ENCODE measurements at places on chromosomes 6 and 20. TPM values are rescaled to one million over a fixed set of nuclear protein-coding genes. Genes with fewer than 3 reads are reported as not detected.

The HLA-DRB5 gene
- total RNA-seq, result 407 TPM

GRCh38 chr6:116010790-116011401 lies 49.8 kb downstream of the FRK start:
- H3K4me3 ChIP-seq, result no peak overlapping the region
- H3K27ac ChIP-seq, result peak overlapping the region; percentile 27
- H3K36me3 ChIP-seq, result no peaks in the 10 kb centered on the region
- H3K4me1 ChIP-seq, result peaks cover 22% of the 10 kb centered on the region

The DCDC2 gene
- 9.6 TPM for total RNA-seq

DNA sequence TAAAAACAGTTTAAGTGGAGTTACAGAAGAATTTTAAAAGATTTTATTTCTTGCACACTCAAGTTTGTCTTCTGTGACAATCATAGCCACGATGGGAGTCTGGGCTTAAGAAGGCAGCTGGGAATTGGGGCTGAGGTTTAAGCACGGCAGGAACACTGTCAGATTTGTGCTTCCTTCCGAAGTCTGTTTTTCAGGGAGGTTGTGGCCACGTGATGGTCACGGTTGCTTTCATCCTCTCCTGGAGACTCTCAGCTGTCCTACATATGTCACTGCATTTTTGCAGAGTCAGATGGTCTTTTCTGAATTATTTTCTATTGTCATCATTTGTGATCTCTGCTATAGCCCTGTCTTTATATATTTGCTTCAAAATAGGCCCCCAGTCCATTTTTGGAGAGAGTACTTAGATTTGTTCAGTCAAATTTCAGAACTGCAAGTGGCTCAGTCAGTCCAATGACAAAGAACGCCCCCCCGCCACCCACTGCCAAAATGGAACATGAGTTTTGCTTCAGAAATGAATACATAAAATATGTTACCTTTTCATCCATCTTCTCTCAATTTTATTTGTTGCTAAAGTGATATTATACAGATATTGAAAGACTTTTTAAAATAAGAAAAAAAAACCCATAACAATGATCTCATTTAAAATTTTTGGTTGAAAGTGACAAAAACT lies 111.8 kb upstream of the ZFP64 start:
- no peak for DNase-seq
- H3K27me3 ChIP-seq, result no peaks in the 10 kb centered on the region
- H3K27ac ChIP-seq, result no peak overlapping the region
- H3K36me3 ChIP-seq, result no peaks in the 10 kb centered on the region

- no peak for DNase-seq
- H3K27ac ChIP-seq, result no peak overlapping the region
- H3K4me1 ChIP-seq, result no peaks in the 10 kb centered on the region
- no peaks in the 10 kb centered on the region for H3K36me3 ChIP-seq
- peaks cover 20% of the 10 kb centered on the region for H3K27me3 ChIP-seq
Observed at GRCh38 chr20:44426879-44427790, 48.5 kb upstream of the TTPAL start.

DNA sequence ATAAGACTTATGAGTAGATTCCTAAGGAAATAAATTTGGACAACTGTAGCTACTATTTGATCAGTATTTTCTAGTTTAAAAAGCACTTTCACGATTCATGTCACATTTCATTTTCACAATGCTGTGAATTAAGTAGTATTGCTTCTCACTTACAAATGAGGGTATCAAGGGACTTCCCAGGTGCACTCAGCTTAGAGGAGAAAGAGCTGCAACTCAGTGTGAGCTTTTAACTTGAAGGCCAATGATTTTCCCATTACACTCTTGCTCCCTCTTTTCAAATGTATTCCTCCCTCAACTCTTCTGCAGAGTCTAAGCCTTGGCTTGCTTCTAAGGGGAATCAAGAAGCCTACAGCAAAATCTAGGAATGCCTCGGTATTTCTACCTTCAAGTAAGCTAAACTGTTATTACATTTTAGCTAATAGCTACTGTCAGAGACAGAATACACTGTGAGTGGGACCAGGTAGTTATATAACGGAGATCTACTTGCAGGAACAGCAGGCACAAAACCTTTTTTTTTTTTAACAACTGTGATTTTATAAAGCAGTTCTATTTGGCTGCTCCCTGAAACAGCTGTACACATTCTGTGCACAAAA lies 339.0 kb downstream of the SYNE1 start:
- no peak for DNase-seq
- no peak overlapping the region for H3K4me3 ChIP-seq
- no peaks in the 10 kb centered on the region for H3K27me3 ChIP-seq
- H3K27ac ChIP-seq, result no peak overlapping the region
- H3K4me1 ChIP-seq, result peaks cover 5% of the 10 kb centered on the region

GRCh38 chr6:157503018-157503747 lies 122.2 kb downstream of the ZDHHC14 start:
- H3K27ac ChIP-seq, result no peak overlapping the region
- H3K4me1 ChIP-seq, result no peaks in the 10 kb centered on the region
- H3K27me3 ChIP-seq, result no peaks in the 10 kb centered on the region
- no peaks in the 10 kb centered on the region for H3K36me3 ChIP-seq

GRCh38 chr6:138970856-138971425 lies 17.1 kb downstream of the REPS1 start:
- peak overlapping the region; percentile 82 for H3K27ac ChIP-seq
- no peaks in the 10 kb centered on the region for H3K27me3 ChIP-seq
- no peak overlapping the region for H3K4me3 ChIP-seq
- DNase-seq, result no peak
- H3K36me3 ChIP-seq, result no peaks in the 10 kb centered on the region

The OPRL1 gene
- total RNA-seq, result 2.0 TPM

GRCh38 chr6:21019614-21020013 lies 485.4 kb downstream of the CDKAL1 start:
- no peak overlapping the region for H3K27ac ChIP-seq
- DNase-seq, result no peak
- H3K36me3 ChIP-seq, result no peaks in the 10 kb centered on the region
- no peaks in the 10 kb centered on the region for H3K4me1 ChIP-seq

- H3K27ac ChIP-seq, result no peak overlapping the region
- H3K4me3 ChIP-seq, result no peak overlapping the region
- no peak for DNase-seq
- no peaks in the 10 kb centered on the region for H3K4me1 ChIP-seq
- H3K36me3 ChIP-seq, result no peaks in the 10 kb centered on the region
- H3K27me3 ChIP-seq, result no peaks in the 10 kb centered on the region
Observed at GRCh38 chr6:75446241-75446880, 47.2 kb downstream of the FILIP1 start.

DNA sequence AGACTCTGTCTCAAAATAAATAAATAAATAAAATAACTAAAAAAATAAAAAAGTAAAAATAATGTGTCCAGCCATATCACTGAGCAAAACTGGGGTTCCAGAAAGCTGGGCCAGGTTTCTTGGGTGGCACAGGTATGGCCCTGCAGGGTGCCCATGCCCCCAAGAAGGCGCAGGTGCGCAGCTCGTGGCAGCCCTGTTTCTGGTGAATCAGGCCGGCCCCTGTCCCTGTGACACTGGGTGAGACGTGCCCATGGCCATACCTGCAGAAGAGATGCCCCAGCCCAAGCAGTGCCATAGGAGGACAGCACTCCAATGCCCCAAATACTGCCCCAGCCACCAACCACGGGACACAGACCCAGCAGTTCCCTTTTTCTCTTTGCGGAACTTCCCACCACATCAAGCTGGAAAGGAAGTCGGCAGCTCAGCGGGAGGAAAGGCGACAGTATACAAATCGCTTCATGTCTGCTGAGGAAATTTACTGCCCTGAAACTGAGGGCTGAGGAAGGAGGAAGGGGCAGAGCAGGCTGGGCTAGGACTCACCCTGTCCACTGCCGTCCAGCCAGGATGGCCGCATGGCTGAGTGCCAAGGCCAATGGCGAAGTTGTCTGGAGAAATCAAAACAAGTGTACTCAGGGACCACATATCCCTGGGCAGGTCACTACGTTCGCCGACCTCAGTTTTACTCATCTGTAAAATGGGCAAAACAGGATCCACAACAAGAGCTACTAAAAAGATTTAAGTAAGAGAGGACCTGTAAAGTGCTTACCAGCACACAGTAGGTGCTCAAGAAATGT lies 55.4 kb downstream of the PREX1 start:
- peak; percentile 30 for DNase-seq
- H3K27ac ChIP-seq, result peak overlapping the region; percentile 44
- peaks cover 13% of the 10 kb centered on the region for H3K4me1 ChIP-seq
- H3K27me3 ChIP-seq, result peaks cover 39% of the 10 kb centered on the region
- no peak overlapping the region for H3K4me3 ChIP-seq

DNA sequence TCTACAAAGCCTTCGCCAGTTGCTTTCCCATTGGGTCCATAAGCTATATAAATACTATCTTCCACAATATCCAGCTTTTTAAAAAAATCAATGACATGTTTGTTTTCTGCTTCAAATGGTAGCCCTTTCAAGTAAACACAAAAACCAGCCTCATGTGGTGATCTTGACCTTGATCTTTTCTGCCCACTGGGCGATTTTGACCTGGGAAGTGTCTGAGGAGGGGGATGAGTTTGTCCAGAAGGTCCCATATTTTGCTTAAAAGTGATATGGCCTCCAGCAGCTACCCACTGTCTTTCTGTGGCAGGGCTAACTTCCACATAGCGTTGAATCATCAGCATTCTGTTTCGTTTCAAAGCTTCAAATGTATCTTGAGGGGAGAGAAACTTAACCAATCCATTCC lies 10.8 kb downstream of the CPNE1 start:
- no peak overlapping the region for H3K4me3 ChIP-seq
- H3K27ac ChIP-seq, result no peak overlapping the region
- H3K36me3 ChIP-seq, result peaks cover 3% of the 10 kb centered on the region
- DNase-seq, result no peak
- H3K4me1 ChIP-seq, result peaks cover 16% of the 10 kb centered on the region

DNA sequence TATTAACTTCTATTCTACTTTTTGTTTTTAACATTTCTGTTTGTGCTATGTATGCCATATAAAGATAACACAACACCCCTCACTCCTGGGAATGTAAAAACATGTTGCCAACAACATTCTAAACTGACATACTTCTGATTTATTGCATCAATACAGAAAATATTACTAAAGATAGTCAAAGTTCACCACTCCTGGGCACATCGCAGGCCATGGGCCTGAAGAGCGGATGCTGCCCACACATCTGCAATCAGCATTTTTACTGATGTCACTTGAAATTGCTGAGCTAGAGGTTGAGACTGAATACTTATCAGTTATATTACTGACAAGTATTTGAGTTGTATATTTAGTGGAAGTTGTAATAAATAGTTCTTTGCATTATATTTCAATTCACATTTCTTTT lies 711.9 kb upstream of the EPHA7 start:
- no peak overlapping the region for H3K27ac ChIP-seq
- no peaks in the 10 kb centered on the region for H3K4me1 ChIP-seq
- H3K4me3 ChIP-seq, result no peak overlapping the region

The HFE gene
- total RNA-seq, result 11.8 TPM

The SEC23B gene
- 72.0 TPM for total RNA-seq

The REM1 gene
- 2.3 TPM for total RNA-seq

DNA sequence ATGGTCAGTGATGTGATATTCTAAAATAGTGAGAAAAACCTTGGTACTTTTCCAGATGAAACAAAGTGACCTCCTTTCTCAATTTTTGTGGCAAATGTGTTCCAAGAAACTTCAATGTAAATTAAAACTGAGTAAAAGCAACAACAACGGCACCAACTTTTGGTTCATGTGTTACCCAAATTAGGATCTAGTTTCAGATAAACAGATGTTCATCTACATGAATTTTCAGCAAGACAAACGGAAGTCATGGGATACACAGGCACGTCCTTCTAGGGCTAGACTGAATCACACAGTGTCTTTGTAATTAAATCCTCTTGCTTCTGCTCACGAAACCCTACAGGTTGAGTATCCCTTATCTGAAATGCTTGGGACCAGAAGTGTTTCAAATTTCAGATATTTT lies 915.2 kb downstream of the TFAP2A start:
- H3K27me3 ChIP-seq, result no peaks in the 10 kb centered on the region
- no peak overlapping the region for H3K4me3 ChIP-seq
- H3K36me3 ChIP-seq, result no peaks in the 10 kb centered on the region
- no peak overlapping the region for H3K27ac ChIP-seq
- H3K4me1 ChIP-seq, result no peaks in the 10 kb centered on the region
- no peak for DNase-seq

GRCh38 chr6:96724641-96725040 lies 112.6 kb downstream of the GPR63 start:
- H3K4me3 ChIP-seq, result no peak overlapping the region
- no peaks in the 10 kb centered on the region for H3K27me3 ChIP-seq
- no peaks in the 10 kb centered on the region for H3K36me3 ChIP-seq
- no peak overlapping the region for H3K27ac ChIP-seq
- no peak for DNase-seq

- DNase-seq, result no peak
- H3K27ac ChIP-seq, result no peak overlapping the region
- H3K27me3 ChIP-seq, result no peaks in the 10 kb centered on the region
- H3K36me3 ChIP-seq, result no peaks in the 10 kb centered on the region
Observed at GRCh38 chr6:134267917-134268361, 50.0 kb downstream of the SGK1 start.
